ENCODE measurements at places on chromosomes 13 and 19. TPM values are rescaled to one million over a fixed set of nuclear protein-coding genes. Genes with fewer than 3 reads are reported as not detected.

The GPR180 gene
- 7.3 TPM for total RNA-seq

The C19orf81 gene
- total RNA-seq: 4.2 TPM

The FPR2 gene
- total RNA-seq: not detected

- no peak for DNase-seq
Measured at GRCh38 chr19:35151273-35152065, 3.1 kb upstream of the FXYD5 start.

- no peak for DNase-seq
Measured at GRCh38 chr19:18762125-18763023, 28.7 kb downstream of the COMP start.

DNA sequence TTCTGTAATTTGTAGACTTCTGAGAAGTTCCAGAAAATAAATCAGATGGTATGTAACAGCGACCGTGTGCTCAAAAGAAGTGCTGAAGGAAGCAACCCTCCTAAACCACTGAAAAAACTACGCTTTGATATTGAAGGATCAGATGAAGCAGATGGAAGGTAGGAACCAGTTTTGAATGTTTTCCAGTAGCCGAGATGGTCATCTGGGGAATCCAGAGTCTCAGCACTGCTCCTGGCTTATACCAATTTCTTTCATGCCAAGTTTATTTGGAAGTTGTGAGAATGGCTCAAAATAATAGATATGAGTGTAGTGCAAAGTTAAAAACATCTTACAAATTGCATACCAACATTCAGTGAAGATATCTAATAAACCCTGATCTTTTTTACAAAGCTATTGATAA is 56.2 kb downstream of the RCBTB2 start:
- no peak for DNase-seq

- DNase-seq: no peak
Measured at GRCh38 chr13:101955764-101956163, 446.1 kb downstream of the FGF14 start.

- peak; percentile 35 for DNase-seq
Measured at GRCh38 chr13:48595431-48596429, 58.0 kb upstream of the CYSLTR2 start.

DNA sequence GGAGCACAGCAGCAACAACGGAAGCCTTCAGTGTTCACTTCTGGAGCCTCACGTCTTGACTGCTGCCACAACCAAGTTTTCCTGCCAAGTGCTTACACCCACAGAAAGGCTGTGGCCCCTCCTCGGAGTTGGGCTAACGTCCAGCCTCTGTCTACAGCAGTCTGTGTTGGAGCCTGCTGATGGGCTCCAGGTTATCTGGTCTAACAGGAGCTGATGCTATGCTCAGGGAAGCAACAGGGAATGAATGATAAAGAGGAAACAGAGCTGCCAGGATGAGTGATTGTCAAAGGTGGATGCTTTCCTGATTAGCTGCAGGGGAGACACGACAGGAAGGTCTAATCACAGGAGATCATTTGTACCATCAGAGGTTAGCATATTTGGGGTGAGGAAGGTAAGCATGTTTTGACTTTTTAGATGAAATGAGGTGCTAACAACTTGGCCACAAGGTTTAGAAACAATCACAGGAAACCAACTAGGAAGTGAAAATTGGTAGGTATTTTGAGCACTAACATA is 53.8 kb upstream of the RCBTB2 start:
- DNase-seq: no peak

DNA sequence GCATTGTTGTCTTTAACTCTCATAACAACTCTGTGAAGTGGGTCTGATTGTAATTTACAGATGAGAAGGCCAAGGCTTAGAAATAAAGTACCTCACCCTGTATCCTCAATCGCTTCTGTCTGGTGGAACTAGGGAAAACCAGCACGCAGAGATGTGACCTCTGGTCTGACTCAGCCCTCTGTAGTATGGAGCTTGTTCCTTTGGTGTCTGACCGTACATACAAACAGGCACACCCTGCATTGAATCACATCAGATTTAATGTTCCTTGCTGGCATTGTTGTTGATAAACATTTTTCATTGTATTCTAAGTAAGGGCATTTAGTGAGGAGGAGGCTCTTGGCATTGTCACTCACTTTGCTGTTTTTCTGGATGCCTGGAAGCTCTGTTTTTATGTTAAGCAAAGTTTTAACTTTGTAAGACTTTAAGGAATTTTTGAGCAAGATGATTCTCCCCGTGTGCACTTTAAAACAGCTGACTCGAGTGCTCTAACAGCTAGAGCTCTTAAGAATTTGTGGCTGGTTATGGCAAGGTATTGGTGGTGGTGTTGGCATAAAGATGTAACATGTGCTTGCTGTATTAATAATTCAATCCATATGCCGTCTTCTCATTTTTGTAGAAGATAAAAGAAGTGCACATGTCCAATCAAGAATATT is 89.0 kb upstream of the SPATA13 start:
- DNase-seq: no peak
